Central memory CD8-positive, alpha-beta T cell (primary cell): ENCODE measurements at places on chromosomes 12 and 14.

- DNase-seq, result no peak
Observed at GRCh38 chr14:67232066-67232465, 9.2 kb upstream of the PALS1 start.

DNA sequence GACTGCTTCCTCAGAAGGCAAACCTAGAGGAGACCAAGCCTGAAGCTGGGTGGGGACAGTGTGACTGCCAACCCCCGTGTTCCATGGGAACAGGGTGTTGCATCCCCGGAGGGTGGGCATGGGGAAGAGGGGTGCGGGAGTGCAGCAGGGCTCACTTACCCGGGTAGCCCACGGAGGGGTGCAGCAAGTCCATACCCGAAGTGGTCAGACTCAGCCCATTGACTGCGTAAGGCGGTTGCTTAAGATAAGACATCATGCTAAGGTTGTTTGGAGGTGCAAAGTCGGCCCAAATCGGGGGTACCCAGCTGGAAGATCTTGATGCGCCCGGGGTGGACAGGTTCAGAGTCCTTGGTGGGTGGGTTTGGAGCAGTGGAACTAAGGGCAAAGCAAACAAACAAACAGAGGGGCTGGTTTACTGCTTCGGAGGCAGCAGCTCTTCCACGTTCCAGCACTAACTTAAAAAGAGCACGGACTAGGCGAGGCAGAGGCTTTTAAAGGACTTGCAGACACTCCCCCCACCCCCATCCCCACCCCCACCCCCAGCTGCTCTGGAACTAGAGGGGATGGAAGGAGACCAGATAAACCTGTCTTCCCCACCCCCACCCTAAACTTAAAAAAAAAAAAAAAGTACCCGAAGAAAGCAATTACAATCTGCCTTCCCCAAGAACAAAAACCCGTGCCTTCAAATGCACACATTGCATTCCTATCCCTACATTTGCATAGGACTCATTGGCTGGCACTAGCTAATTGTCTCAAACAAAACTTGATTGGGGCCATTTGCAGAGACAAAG lies 4.9 kb downstream of the OTX2 start:
- DNase-seq, result no peak

DNA sequence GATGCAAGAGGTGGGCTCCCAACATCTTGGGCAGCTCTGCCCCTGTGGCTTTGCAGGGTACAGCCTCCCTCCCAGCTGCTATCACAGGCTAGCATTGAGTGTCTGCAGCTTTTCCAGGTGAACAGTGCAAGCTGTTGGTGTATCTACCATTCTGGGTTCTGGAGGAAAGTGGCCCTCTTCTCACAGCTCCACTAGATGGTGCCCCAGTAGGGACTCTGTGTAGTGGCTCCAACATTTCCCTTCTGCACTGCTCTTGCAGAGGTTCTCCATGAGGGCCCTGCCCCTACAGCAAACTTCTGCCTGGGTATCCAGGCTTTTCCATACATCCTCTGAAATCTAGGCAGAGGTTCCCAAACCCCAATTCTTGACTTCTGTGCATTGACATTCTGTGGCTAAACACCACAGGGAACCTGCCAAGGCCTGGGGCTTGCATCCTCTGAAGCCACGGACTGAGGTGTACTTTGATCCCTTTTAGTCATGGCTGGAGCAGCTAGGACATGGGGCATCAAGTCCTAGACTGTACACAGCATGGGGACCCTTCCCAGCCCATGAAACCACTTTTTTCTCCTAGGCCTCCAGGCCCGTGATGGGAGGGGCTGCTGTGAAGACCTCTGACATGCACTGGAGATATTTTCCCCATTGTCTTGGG lies 24.0 kb upstream of the SLC38A1 start:
- DNase-seq, result no peak

DNA sequence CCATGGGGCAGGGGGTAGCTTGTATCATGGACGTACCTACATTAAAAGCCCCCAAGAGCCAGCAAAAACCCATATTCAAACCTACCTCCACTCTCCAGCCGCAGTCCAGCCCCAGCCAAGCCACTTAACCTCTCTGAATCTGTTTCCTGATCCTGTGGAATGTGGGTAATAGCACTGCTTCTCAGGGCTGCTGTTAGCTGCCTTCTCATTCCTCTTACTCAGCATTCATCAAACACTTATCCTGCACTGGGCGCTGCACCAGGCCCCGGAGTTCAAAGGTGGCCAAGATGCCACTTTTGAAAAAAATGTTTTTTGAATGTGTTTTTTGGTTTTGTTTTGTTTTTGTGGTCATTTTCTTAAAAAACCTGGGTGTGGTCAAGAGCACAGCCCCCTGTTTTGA lies 237.4 kb downstream of the CHST11 start:
- DNase-seq, result no peak

- no peak for DNase-seq
Observed at GRCh38 chr12:57726884-57727757, 11.4 kb downstream of the AGAP2 start.

GRCh38 chr14:105204206-105204930 lies 23.3 kb upstream of the NUDT14 start:
- DNase-seq, result no peak

DNA sequence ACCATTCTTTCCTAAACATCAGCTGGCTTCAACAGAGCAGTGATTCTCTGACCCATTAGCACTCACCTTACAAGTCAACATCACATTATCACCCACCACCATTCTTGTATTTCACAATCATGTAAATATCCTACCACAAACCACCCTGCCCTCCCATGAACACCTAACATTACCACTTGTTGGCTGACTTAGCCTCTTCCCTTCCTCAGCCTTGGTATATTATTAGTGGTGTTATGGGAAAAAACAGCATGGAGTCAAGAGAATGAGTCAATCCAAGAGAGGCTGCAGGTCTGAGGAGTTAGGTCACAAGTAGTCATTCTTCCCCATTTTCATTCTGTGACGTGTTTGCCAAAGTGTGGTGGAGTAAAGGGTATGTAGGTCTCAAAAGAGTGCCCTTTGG lies 22.3 kb upstream of the MGP start:
- DNase-seq, result no peak
